ENCODE measurements at places on chromosomes 11 and 22.

GRCh38 chr11:65445101-65445603 is 22.6 kb downstream of the NEAT1 start:
- DNase-seq = no peak

DNA sequence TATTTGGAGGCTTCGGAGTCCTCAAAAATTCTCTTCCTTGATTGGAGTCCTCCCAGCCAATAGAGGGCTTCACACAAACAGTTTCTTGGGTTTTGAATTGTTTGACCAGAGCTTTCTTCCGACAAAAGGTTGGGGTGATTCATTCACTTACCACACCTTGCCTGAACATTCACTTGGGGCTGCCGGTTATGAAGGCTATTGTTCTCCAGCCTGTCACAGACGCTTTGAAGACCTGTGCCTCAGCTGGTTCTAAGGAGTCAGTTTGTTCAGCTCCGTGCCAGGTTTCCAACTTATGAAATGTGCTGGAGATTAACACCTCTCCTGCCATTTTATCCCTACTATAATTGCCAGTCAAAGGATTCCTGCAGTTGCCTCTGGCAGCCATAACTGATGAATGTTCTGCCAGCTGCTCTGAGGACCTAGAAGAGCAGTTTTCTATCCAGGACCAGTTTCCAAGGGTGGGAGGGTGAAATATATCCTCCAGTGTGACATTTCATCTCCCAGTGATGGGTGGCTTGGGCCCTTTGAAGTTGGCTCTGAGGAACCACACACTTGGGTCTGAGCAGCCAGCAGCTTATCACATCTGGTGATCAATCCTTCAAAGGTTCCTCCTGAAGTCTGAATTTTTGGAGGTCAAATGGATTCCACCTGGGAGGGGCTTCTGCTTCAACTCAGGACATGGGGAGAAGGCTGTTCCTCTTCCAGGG is 31.4 kb downstream of the LIMK2 start:
- DNase-seq = no peak

DNA sequence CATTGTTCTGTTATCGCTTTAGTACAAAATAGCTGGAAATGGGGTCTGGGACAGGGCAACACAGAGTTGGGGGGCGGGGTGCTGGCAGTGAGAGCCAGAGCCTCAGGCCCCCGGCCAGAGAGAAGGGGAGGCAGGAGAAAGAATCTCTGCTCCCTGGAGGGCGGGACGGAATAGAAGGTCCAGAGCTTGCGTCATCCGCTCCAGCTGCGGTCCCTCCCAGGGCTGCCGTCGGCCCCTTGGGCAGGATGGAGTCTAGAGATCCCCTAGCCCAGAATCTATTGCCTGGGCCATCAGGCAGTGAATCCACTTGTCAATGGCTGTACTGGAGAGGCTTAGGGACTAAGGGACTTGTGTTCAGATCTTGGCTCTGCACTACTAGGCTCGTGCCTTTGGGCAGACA is 5.0 kb downstream of the TP53I11 start:
- no peak for DNase-seq

- DNase-seq = no peak
Observed at GRCh38 chr11:118980191-118980881, 8.8 kb downstream of the FOXR1 start.

DNA sequence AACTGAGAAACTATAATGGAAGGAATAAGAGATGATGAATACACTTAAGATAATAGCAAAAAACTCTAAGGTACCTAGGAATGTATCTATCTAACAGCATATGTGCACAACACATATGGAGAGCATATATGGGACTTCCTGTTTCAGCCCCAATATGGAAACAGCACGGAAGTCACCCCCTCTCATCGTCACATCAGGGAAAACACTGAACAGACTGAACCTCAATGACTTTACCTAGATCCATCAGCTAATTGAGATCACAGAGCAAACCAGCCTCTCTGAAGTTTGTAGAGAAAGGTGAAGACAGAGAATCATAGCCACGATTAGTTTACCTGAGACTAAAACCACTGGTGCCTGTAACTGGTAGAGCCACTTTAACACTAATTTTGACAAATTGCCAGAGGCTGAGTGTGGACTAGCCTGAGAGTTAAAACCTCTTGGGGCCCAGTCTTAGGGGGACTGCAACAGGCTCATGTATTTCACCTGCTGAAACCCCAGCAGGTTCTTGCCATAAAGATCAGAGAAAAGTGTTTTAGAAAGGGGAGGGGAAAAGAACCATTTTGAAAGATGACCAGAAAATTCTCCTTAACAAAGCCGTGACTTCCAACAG is 722.6 kb downstream of the TBC1D22A start:
- peak; percentile 40 for DNase-seq

- DNase-seq = no peak
Observed at GRCh38 chr11:58641803-58642581, 19.5 kb downstream of the CNTF start.

DNA sequence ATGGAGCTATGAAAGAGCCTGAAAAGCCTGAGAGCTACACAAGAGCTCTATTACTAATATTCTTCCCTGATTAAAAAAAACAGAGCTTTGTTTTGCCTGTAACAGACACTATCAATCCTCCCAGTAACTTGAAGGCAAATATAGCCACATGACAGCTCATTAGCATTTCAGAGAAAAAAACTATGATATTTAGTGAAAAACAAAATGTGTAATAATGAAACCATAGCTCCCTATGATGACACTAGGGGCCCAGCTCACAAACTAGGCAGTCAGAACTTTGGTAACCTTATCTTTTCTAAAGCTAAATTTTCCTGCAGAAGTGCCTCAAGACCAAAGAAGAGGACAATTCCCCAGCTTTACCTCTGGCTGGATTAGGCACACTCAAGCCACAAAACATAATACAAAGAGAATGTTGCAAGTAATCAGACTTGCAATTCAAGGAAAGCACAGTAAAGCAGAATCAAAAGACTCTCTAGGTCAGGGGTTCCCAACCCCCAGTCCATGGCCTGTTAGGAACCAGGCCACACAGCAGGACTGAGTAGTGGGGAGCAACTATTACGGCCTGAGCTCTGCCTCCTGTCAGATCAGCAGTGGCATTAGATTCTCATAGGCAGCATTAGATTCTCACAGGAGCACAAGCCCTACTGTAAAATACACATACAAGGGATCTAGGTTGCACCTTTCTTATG is 53.3 kb downstream of the MRTFA start:
- DNase-seq = no peak

DNA sequence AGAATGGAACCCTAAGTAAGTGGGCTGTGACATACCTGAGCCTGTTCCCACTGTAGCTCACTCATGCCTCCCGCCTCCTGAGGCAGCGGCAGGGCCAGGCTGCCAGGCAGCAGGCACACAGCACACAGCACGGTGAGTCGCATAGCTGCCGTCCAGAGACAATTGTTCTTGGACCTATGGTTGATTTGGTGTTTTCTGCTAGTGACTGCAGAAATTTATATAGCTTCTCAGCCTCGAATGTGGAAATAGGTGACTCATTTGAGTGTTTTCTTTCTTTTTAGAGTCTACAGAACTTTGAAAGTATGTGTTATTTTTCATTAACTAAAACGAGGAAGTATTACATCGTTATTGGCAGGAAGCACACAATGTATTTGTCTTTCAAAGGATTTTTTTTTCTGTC is at the start of gene MMP7:
MMP7 (minus strand) TSS at position 190 of the 400 bp plus-strand sequence; CDS start at position 143, 47 bp downstream.
- DNase-seq = no peak

DNA sequence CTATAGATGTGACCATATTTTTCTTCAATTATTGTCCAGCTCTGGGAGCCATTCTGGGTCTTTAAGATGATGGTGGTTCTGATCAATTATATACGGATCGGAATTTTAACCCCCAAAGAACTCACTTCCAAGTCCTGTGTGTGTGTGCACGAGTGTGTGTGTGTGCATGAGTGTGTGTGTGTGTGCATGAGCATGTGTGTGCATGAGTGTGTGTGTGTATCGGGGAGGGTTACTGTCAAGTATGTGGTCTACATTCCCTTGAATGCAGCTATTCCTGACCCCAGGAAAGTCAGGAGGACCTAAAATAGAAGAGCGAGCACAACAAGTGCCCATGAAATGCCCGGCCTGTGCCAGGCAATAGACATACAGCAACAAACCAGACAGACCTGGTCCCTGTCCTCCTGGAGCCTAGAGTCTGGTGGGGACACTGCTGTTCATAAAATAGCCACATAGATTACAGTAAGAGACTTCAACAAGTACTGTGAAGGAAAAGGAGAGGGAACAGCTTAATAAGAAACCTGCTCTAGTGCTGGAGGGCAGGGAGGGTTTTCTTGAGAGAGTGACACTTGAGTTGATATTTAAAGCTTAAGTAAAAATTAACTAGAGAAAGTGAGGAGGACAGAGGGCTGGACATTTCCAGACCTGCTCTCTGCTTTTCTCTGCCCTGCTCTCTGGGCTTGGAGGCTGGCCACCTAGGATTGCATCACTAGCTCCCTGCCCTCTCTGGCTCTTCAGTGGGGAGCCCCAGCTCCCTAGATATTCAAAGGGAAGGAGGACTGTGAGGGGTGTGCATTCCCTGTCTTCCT is 66.1 kb upstream of the SPON1 start:
- DNase-seq = no peak

Data from NCI-H510A treated with DMSO at 0.1 percent for 48 hours (cell line).